ENCODE measurements at places on chromosomes 1 and 21.

- no peak for DNase-seq
Observed at GRCh38 chr1:107950464-107950863, 14.5 kb downstream of the VAV3 start.

- DNase-seq = no peak
Observed at GRCh38 chr1:60049188-60049587, 24.4 kb downstream of the C1orf87 start.

DNA sequence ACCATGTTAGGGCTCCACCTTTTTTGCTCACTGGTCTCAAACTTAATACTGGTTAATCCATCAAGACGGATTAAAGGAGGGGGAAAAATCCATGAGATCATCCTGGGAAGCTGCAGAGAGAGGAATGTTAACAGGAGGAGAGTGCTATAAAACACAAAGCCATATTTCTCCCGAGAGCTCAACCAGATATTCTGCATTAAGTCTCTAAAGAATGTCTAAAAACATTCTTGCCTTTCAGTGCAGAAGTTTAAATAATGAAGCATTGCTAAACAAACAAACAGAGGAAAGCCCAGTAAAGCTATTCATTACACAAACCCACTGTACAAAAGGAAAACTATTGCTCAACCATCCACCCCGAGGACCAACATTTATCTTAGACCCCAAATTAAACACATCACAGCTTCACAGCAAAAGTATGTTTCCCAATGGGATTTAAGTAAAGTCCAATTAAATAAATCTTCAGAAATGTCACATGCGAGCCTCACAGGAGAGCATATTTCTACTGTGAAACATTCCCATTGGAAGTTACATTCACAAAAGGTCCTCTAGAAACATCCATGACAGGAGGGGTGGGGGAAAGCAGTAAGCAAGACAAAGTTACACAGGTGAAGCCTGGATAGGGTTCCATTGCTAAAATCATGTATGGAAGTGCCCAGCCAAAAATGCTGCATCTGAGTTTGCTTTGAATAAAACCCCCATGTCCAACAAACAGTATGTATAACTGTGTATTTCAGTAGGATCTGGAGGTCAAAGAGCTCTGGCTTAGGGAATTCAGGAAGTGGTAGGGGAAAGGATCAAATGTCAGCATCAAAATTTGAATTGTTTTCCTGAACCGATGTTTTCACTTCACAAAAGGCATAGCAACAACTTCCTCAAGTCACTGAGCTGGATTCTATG, 23.3 kb downstream of the DUSP10 start:
- no peak for DNase-seq

GRCh38 chr1:227437495-227438008, 119.3 kb upstream of the CDC42BPA start:
- no peak for DNase-seq

DNA sequence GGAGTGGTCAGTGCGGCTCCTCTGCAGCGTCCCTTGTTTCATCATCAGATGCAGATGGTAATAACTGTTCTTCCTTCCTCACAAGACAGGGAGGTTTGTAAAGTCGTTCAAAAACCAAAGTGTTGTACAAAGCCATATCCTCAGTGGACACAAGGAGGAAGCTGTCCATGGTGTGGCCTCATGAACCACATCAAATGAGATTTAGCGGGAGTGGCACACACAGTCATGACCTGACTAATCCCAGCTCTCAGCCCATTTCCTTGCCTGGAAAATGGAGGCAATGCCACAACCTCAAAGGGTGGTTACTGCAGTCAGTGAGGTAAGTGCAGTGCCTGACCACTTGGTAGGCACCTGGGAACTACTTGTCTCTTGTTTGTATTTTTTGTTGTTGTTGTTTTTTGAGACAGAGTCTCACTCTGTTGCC, 13.4 kb downstream of the ENTREP3 start:
- no peak for DNase-seq

- no peak for DNase-seq
Observed at GRCh38 chr1:39297551-39297950, 93.1 kb downstream of the MACF1 start.

GRCh38 chr1:162023181-162023546, 505 bp downstream of the OLFML2B start:
- no peak for DNase-seq

DNA sequence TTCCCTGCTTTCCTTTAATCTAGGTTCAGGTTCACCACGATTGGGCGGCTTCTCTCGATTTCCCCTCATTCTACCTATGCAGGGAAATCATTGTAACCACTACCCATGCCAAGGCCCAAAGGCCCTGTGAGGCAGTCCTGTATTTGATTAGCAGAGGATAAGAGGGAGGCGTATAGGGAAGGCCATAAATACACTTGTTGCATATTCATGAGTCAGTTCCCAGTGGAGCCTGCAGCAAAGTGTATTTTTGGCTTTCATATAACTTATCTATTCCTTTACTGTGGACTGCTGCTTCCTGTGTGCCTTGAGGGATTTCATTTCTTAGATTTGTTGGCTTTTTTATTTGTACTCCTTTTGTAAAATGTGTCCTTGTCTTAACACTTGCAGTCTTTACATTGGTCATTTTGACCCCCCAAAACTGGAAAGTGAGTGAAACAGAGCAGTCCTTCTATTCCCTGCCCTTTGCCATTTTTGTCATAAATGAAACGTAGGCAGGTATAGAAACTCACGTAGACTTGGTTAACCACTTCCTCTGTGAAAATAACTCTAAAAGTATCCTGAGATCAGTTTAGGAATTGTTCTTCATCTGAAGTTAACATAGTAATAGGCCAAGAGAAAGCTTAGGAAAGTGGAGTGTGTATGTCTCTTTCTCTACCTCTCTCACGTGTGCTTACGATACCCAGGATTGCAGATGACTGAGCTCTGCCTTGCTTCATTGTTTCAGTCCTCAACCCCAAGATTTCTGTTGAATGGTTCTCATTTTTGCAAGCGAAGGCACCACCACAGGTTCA, 19.6 kb upstream of the KCNQ4 start:
- DNase-seq = no peak

GRCh38 chr1:110012100-110012780, 22.2 kb upstream of the STRIP1 start:
- DNase-seq = no peak
